ENCODE measurements at places on chromosomes 11 and 22. TPM values are rescaled to one million over a fixed set of nuclear protein-coding genes. Genes with fewer than 3 reads are reported as not detected.

Gene KRTAP5-2
- not detected for total RNA-seq

GRCh38 chr11:110829873-110830272 lies 117.6 kb upstream of the ARHGAP20 start:
- ATAC-seq, result no peak

GRCh38 chr11:102004220-102004619 lies 43.0 kb upstream of the CFAP300 start:
- ATAC-seq, result no peak

Gene CDC42EP1
- total RNA-seq, result 1.0 TPM

Gene SPON1
- total RNA-seq, result 0.06 TPM

DNA sequence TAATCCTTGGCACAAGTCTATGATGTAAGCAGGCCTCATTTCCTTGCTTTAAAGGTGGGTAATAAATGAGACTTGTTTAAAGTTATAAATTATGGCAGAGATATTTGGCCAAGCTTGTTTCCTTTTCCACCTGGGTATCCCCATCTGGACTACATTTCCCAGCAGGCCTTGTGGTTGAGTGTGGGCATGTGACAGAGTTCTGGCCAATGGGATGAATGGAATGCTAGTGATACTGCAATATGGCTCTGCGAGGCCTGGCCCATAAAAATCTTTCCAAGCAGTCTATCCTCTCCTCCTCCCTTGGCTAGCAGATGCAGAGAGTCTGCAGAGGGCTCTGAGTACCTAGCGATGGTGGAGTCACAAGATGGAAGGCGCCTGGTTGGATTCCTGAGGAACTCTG lies 102.5 kb downstream of the TIMP3 start:
- ATAC-seq, result no peak

Gene HBB
- total RNA-seq, result not detected

Gene F2
- total RNA-seq, result not detected

Gene TYR
- total RNA-seq, result not detected

Measured in activated T-helper 17 cell treated with anti-CD3 and anti-CD28 coated beads, Interleukin-2, amount 50 U/mL, for 72 hours (primary cell).